ENCODE measurements at places on chromosomes 12 and 14.

- DNase-seq, result no peak
Observed at GRCh38 chr12:1318327-1319031, 275.9 kb downstream of the FBXL14 start.

- no peak for DNase-seq
Observed at GRCh38 chr12:88855301-88855700, 275.0 kb upstream of the KITLG start.

- no peak for DNase-seq
Observed at GRCh38 chr14:67665868-67666267, 8.6 kb downstream of the VTI1B start.

- DNase-seq, result no peak
Observed at GRCh38 chr12:114406984-114407841, 1.3 kb upstream of the TBX5 start.

DNA sequence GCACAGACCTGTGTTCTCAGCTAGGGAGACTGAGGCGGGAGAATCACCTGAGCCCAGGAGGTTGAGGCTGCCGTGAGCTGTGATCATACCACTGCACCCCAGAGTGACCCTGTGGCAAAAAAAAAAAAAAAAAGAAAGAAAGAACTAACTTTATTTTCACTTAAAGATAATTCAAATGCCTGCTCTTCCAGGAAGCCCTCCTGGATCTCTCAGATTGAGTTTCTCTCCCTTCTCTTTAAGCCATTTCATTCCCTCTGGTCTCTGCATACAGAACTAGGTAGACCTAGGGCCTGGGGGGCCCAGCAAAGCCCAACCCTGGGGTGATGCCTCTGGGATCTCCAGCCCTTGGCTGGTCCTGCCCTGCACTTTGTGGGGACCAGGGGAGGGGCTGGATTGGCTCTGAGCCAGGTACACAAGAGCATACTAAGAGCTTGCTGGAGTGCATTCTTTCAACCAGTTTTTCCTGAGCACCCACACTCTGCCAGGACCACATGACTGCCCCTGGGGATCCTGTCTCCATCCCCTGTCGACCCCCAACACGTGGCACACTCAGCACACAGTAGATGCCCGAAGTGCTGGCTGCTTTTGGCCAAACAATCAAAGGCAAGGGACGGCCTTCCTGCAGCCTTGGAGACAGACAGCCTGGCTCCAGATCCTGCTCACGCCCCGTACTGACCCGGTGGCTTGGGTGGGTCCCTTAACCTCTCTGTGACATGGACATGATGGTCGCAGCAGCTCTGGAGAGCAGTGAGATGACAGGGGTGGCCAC lies 52.7 kb downstream of the CYP46A1 start:
- DNase-seq, result no peak
